ENCODE measurements at places on chromosomes 1 and 21.

- no peak for DNase-seq
These were observed 15.7 kb downstream of the PKNOX1 start for GRCh38 chr21:42989816-42990650.

DNA sequence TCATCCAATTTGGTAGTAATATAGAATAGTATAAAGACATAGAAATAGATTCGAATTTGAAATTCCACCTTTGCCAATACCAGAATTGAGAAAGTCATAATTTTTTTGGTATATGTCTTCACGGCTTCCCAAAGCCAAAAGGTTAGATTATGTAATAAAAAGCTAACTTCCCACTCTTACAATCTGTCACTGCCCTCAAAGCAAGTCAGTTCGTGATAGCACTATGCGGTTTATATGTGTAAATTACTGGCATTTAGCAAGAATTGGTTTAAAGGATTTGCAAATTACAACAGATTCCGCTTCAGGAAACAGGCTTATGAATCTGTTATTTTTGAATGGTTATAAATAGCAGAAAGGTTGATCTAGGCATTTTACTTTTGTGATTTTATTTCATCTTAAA lies 679.4 kb upstream of the ADGRL2 start:
- no peak for DNase-seq

- DNase-seq = no peak
These were observed 21.1 kb downstream of the PDPN start for GRCh38 chr1:13604721-13605120.

DNA sequence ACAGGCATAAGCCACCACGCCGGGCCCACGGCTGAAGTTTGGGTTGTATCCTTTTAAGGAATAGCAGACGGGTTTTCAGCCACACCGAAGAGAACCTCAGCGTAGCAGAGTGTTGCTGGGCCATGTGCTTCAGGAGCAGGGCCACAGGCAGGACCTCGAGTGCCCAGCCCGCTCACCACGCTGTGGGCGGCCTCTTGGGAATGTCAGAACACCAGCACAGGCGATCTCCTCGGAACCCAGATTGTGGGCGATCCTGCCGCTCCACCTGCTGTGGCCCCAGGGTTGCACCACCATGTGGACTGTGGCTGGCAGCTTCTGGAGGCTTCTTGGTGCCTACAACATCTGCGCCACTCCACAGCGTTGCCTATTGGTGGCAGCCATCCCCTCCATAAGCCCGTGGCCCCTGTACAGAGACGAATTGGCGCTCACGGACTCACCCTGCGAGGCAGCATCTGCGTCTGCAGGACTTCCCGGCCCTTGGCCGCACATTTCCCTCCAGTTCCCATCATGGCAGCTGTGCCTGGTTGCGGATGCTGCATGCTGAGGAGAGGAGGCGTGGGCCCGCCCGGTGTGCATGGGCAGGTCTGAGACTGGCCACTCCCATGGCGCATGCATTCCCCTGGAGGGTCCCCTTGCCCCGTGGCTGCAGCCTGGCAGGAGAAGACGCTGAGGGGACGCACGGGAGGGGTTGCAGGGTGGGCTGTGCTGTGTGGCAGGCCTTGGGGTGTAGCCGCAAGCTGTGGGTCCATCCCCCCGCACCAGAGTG lies 69.3 kb downstream of the SKI start:
- DNase-seq = no peak

- no peak for DNase-seq
These were observed 25.1 kb upstream of the MYCL start for GRCh38 chr1:39926820-39927219.

DNA sequence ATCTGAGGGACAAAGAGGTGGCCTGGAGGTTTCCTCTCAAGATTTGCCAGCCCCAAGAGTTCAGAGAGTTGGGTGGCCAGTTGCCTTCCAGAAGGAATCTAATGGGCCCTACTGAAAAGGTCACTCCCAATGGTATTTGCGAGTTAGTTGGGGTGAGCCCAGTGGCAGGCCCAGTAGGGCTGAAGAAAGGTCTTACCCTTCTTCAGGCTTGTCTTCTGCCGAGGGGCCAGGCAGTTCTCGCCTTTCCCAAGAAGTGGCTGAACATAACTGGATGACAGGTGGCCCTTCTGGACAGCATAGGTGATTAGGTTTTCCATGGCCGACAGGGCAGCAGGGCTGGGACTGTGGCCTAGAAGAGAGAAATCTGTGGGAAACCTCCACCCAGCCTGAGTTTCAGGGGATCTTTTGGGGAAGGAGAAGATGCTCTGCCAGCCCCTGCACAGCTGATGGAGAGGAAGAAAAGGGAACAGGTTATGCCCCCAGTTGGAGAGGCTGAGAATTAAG lies 7.2 kb downstream of the PGLYRP4 start:
- no peak for DNase-seq

GRCh38 chr1:172928412-172928811 lies 122.3 kb downstream of the TNFSF18 start:
- DNase-seq = no peak
